ENCODE measurements at places on chromosomes 5 and 9. TPM values are rescaled to one million over a fixed set of nuclear protein-coding genes. Genes with fewer than 3 reads are reported as not detected.

PHF24 gene
- total RNA-seq: 0.09 TPM

PLAC8L1 gene
- 0.18 TPM for total RNA-seq

NEUROG1 gene
- not detected for total RNA-seq

- no peak within 1 kb of the TSS for H3K4me3 ChIP-seq
- H3K36me3 ChIP-seq: peaks cover 56% of the 10 kb centered on the region
- peaks cover 16% of the 10 kb centered on the region for H3K27me3 ChIP-seq
- H3K27ac ChIP-seq: no peak within 1 kb of the TSS
- no peak for DNase-seq
These were observed at the start of gene PCDHGC5 for GRCh38 chr5:141488591-141489561. TSS of gene PCDHGC5 (plus strand) at chr5:141489081. CDS start at chr5:141489241, 160 bp downstream.

GRCh38 chr5:154221371-154221896 is 30.9 kb downstream of the GALNT10 start:
- DNase-seq: peak; percentile 67
- no peak overlapping the region for H3K4me3 ChIP-seq
- peaks cover 2% of the 10 kb centered on the region for H3K36me3 ChIP-seq
- H3K27ac ChIP-seq: no peak overlapping the region

DNA sequence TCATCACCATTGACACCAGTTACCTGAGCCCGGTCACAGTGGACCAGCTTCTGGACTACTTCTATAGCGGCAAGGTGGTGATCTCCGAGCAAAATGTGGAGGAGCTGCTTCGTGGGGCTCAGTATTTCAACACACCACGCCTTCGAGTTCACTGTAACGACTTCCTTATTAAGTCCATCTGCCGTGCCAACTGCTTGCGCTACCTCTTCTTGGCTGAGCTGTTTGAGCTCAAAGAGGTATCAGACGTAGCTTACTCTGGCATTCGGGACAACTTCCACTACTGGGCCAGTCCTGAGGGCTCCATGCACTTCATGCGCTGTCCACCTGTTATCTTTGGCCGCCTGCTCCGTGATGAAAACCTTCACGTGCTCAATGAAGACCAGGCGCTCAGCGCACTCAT is 520 bp downstream of the CCIN start:
- H3K4me3 ChIP-seq: no peak overlapping the region
- no peaks in the 10 kb centered on the region for H3K36me3 ChIP-seq
- no peaks in the 10 kb centered on the region for H3K27me3 ChIP-seq
- peaks cover 22% of the 10 kb centered on the region for H3K4me1 ChIP-seq
- H3K27ac ChIP-seq: no peak overlapping the region
- no peak for DNase-seq

BARHL1 gene
- not detected for total RNA-seq

DNA sequence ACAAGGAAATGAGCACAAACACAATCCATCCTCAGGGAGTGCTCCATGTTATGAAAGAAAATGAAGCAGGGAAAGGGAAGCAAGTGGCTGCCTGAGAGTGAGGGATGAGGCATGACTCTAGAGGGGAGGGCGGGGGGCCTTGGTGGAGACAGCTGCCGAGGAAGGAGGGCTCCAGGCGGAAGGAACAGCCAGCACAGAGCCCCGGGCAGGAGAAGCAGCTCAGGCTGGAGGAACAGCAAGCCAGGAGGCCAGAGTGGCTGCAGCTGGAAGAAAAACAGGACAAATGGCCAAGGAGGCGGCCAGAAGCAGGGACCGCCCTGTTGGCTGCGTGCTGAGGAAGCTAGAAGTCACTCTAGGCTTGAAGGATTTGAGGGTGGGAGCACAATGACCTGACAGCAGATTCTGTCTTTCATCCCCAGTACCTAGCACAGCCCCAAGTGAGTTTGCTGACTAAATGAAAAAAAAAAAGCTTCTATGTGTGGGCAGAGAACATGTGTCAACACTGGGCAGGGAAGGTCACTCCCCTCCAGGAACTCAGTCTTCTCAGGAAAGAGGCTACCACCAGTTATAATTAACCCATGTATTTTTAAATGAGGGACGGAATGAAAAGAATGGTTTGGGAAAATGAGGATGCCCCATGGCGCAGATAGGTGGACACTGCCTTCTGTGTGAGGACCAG is 142.8 kb downstream of the DCP2 start:
- H3K36me3 ChIP-seq: no peaks in the 10 kb centered on the region
- peaks cover 34% of the 10 kb centered on the region for H3K4me1 ChIP-seq
- no peak overlapping the region for H3K4me3 ChIP-seq
- peak; percentile 96 for DNase-seq
- no peaks in the 10 kb centered on the region for H3K27me3 ChIP-seq

PDE6A gene
- total RNA-seq: not detected

ARHGEF39 gene
- 1.4 TPM for total RNA-seq

DNA sequence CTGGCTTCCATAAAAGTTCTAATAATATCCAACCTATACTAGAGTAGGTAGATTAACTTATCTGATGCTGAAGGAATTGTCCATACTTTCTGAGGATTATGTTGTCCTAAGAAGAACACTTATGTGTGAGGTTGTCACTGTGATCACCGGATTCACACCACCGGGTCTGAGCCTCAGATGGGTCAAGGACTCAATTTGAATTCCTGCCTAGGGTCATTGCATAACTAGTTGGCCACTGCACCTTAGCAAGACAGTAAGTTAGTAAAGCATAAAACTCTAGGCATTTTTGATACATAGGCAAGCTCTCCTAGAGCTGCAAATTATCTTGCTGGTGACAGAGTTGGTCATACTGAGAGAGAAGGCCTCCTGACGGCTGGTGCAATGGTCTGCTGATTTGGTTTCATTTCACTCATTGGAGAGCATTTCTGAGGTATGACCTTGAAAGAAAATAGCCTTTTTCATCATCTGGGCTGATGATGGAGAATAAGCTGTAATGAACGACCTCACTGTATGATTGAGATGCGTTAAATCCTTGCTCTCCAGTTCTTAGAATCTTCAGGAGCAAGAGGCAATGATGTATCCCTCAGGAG is 72.0 kb upstream of the CKMT2 start:
- no peaks in the 10 kb centered on the region for H3K27me3 ChIP-seq
- H3K36me3 ChIP-seq: no peaks in the 10 kb centered on the region
- H3K27ac ChIP-seq: no peak overlapping the region

- H3K27me3 ChIP-seq: no peaks in the 10 kb centered on the region
- H3K4me3 ChIP-seq: no peak overlapping the region
- peaks cover 48% of the 10 kb centered on the region for H3K4me1 ChIP-seq
- no peak for DNase-seq
- no peak overlapping the region for H3K27ac ChIP-seq
These were observed 18.9 kb downstream of the LHFPL2 start for GRCh38 chr5:78629624-78630023.

- no peaks in the 10 kb centered on the region for H3K36me3 ChIP-seq
- no peaks in the 10 kb centered on the region for H3K27me3 ChIP-seq
- DNase-seq: no peak
- H3K4me3 ChIP-seq: no peak overlapping the region
- H3K4me1 ChIP-seq: peaks cover 4% of the 10 kb centered on the region
- H3K27ac ChIP-seq: no peak overlapping the region
These were observed 596.6 kb upstream of the ZNF608 start for GRCh38 chr5:125343015-125343414.

DNA sequence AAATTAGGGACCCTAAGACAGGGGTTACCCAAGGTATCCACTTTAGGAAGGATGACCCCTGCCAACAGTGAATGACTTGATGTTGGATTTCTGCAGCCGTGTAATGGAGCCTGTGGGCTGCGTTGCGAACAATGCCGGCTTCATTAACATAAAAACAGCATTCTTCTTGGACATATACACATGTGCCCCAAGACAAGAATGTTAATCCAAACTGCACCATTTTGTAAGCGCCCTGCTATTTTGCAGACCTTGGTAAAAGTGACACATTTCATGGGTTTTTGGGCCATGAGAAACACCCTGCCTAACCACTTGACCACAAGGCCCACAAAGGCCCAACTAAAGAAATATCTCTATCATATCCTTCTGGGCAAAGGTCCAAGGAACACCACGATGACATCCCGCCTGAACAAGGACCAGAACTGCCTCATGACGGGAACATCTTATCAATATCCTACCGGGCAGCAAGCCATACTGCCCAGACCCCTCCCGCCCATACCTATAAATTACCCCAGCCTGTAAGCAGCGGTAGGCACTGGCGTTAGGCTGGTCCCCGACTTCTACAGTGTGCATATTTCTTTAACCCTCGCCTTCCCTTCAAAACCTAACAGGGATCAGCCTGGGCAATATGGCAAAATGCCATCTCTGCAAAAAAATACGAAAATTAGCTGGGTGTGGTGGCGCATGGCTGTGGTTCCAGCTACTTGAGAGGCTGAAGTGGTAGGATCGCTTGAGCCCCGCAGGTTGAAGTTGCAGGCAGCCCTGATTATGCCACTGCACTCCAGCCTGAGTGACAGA is 9.7 kb upstream of the PDCD1LG2 start:
- no peak overlapping the region for H3K27ac ChIP-seq
- no peak overlapping the region for H3K4me3 ChIP-seq
- H3K27me3 ChIP-seq: no peaks in the 10 kb centered on the region

- DNase-seq: no peak
- no peak overlapping the region for H3K4me3 ChIP-seq
- H3K36me3 ChIP-seq: no peaks in the 10 kb centered on the region
- peaks cover 3% of the 10 kb centered on the region for H3K27me3 ChIP-seq
- no peak overlapping the region for H3K27ac ChIP-seq
- H3K4me1 ChIP-seq: peaks cover 17% of the 10 kb centered on the region
These were observed 87.4 kb upstream of the HSPA9 start for GRCh38 chr5:138662599-138662998.

DNA sequence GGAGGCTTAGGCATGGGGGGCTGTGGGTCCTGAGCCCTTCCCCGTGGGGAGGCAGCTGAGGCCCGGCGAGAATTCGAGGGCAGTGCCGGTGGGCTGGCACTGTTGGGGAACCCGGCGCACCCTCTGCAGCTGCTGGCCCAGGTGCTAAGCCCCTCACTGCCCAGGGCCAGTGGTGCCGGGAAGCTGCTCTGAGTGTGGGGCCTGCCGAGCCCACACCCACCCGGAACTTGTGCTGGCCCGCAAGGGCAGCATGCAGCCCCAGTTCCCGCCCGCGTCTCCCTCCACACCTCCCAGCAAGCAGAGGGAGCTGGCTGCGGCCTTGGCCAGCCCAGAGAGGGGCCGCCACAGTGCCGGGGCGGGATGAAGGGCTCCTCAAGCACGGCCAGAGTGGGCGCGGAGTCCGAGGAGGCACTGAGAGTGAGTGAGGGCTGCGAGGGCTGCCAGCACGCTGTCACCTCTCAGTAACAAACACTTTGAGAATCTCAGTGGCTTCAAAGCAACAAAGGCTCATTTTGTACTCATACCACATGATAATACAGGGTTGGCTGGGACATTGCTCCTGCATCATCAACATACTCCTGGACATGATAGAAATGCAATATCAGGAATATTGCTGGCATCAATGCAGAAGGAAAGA is 265.7 kb upstream of the ANKRD55 start:
- no peak for DNase-seq
- no peak overlapping the region for H3K4me3 ChIP-seq
- peaks cover 16% of the 10 kb centered on the region for H3K4me1 ChIP-seq
- H3K36me3 ChIP-seq: no peaks in the 10 kb centered on the region
- H3K27ac ChIP-seq: no peak overlapping the region

DNA sequence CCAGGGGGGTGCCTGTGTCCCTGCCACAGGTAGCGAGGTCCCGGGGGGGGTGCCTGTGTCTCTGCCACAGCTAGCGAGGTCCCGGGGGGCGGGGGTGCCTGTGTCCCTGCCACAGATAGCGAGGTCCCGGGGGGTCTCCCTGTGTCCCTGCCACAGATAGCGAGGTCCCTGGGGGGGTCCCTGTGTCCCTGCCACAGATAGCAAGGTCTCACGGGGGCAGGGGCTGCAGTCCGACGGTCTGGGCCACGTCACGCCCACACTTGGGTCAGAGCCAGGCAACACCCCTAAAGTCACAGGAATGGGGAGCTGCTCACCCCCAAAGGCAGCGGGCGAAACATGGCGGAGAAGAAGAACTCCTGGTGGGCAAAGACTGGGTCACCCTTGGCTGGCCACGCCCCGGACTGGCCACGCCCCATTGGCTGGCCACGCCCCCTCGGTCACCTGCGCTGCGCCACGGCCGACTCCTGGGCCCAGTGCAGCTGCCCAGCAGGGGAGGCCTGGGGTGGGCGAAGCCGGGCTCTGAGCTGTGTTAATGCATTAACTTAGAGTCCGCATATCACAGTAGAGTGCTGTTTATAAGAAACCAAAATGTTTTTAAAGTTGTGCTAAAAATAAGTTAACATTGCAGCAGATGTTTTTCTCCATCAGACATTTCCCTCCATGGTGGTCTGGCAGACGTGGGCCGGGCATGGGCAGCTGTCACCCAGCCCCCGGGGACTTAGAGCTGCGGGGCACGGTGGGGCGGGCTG is 7.0 kb downstream of the NOXA1 start:
- no peaks in the 10 kb centered on the region for H3K36me3 ChIP-seq
- no peaks in the 10 kb centered on the region for H3K27me3 ChIP-seq
- H3K27ac ChIP-seq: no peak overlapping the region
- no peak overlapping the region for H3K4me3 ChIP-seq

DNA sequence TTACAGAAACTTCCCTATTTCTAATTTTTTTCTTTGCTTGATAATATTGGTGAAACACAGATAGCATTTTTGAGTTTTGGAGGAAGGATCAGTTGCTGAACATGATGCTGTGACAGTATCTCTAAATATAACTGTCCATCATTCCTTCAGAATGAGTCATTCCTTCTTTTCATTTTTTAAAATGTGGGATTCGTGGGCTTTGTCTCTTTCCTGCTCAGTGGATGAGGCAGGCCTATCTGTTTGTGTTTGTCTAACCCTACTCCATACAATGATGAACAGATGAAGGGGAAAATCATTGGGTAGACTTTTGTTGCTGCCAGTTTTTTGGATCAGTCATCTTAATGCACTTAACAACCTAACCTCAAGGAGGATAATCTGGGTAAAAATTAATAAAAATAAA is 15.7 kb upstream of the OR13C8 start:
- no peaks in the 10 kb centered on the region for H3K4me1 ChIP-seq
- H3K27ac ChIP-seq: no peak overlapping the region
- DNase-seq: no peak
- no peaks in the 10 kb centered on the region for H3K36me3 ChIP-seq

DNA sequence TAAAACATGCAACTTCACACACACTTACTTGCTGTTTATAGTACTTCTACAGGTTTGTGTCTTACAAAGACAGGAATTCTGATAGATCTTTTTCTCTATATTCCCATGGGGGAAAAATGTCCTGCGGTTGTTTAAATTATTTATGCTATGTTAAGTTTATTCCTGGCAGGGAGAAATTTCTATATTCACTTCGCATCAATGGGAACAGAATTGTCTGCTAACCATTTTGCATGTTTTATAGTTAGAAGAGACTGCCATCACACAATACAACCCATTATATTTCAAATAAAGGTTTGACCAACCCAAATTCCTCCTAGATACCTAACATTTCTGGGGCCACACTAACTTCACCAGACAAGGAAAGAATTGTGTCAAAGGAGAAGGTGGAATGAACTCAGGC is 110.0 kb upstream of the PRR16 start:
- no peak overlapping the region for H3K27ac ChIP-seq
- H3K36me3 ChIP-seq: no peaks in the 10 kb centered on the region
- H3K4me3 ChIP-seq: no peak overlapping the region
- H3K4me1 ChIP-seq: no peaks in the 10 kb centered on the region

GRCh38 chr9:126375386-126375785 is 48.8 kb downstream of the MVB12B start:
- peak overlapping the region; percentile 33 for H3K27ac ChIP-seq
- no peaks in the 10 kb centered on the region for H3K27me3 ChIP-seq
- H3K36me3 ChIP-seq: peaks cover 4% of the 10 kb centered on the region
- DNase-seq: peak; percentile 81

TNFSF15 gene
- 0.35 TPM for total RNA-seq

- H3K4me1 ChIP-seq: no peaks in the 10 kb centered on the region
- H3K27ac ChIP-seq: no peak overlapping the region
- H3K36me3 ChIP-seq: no peaks in the 10 kb centered on the region
- no peak overlapping the region for H3K4me3 ChIP-seq
These were observed 174.0 kb upstream of the DAB2 start for GRCh38 chr5:39598661-39599248.
